AG04449 (cell line): ENCODE measurements at places on chromosomes 7 and 10.

DNA sequence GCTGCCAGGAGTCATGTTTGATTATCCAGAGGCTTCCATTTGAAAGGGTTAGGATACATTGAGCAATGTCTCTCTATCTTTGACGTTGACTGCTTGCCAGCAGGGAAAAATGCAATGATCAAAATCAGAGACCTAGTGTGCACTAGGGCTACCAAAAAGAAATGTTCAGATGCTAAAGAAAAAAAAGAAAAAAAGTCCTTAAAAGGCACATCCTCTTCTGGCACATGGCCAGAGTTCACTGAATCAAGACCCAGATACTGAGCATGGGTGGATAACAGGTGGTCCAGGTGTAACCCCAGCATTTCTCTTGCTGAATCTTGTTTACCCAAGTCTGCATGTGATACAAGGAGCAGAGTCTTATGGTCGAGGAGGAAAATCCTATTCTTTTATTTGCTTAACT lies 899.3 kb downstream of the SORCS3 start:
- no peak for DNase-seq

DNA sequence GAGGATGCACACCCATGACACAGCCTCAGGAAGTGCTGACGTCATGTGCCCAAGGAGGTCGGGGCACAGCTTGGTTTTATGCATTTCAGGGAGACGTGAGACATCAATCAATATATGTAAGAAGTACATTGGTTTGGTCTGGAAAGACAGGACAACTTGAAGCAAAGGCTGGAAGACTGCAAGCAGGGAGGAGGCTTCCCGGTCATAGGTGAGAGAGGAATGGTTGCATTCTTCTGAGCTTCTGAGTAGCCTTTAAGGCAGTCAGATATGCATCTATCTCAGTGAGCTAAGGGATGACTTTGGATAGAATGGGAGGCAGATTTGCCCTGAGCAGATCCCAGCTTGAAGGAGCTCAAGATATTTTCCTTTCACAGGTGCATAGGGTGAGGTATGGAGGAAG lies 349.5 kb downstream of the TYW1 start:
- no peak for DNase-seq

GRCh38 chr10:125121003-125121402 lies 39.4 kb downstream of the CTBP2 start:
- DNase-seq, result no peak

DNA sequence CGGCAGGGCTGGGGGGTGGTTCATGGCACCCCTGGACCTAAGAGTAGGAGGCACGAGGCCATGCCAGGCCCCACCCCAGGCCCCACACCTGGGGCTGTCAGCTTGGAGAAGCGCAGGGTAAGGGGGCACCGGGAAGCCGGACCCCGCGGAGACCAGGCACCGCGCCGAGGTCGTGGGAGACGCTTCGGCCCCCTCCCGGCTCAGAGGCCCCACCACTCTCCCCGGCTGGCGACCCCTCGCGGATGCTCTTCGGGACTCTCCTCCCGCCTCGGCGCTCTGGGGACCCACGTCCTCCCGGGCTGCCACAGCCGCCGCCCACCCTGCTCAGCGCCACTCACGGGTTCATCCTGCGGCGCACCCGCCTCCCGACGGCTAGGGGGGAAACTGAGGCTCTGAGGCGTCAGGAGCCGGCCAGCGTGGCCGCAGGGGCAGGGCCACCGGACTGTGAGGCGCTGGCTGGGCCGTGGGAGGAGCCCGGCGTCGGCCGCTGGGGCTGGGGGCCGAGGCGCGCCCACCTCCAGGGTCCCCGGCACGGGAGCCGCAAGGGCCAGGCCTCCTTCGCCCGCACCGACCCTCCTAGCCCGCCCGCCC lies 25.9 kb downstream of the PDGFA start:
- DNase-seq, result no peak

- no peak for DNase-seq
These were observed 11.0 kb downstream of the GRID1 start for GRCh38 chr10:86355571-86356038.

- DNase-seq, result no peak
These were observed 23.5 kb downstream of the CAMK1D start for GRCh38 chr10:12372846-12373245.

GRCh38 chr10:93081834-93082233 lies 8.1 kb downstream of the CYP26A1 start:
- DNase-seq, result no peak
